ENCODE measurements at places on chromosomes 2 and 18. TPM values are rescaled to one million over a fixed set of nuclear protein-coding genes. Genes with fewer than 3 reads are reported as not detected.

DNA sequence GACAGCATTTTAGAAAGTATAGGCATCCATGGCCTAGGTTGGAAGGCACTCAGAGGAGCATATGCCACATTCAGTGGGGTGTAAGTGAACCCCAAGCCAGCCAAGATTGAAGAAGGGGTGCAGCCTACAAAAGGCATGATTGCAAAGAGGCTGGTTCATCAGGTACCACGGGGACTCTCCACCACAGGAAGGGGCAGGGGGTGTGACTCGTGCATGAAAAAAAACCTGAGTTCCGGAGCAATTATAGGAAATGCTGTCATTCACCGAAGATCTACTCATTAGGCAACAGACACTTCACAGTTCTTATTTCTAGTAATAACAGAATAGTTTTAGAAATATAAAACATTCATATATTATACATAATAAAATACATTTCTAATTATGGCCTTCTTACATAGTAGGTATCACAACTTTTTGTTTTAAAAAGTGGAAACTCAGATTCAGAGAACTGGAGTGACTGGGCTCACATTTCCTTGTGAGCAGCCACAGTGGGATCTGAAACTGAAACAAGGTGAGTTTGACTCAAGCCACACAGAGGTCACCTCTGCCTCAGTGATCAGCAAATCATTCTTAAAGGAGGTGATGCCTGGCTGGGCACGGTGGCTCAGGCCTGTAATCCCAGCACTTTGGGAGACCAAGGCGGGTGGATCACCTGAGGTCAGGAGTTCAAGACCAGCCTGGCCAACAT is 188.4 kb upstream of the GYPC start:
- DNase-seq = no peak

IL1F10 gene
- total RNA-seq = not detected

- DNase-seq = no peak
These were observed 18.7 kb downstream of the DBI start for GRCh38 chr2:119385466-119385865.

DNA sequence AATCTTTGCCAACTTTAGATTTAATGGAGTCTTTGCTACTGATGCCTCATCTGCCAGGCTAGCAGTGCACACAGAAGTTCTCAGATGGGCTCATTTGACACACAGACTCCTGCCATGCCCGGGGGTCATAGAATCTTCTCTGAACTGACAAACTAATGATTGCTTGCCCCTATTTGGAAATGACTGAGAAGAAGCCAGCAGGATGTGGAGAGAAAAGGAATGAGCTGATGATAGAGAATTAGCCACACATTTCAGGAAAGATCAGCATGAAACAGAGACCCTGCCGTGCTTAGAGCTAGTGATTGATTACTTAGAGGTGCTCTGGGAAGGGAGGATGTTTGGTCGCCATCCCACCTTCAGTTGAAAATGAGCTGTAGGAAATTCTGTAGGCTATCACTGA is 178.5 kb downstream of the TPGS2 start:
- no peak for DNase-seq

MBD1 gene
- total RNA-seq = 38.2 TPM

GATA6 gene
- 2.1 TPM for total RNA-seq

EMILIN1 gene
- total RNA-seq = 0.71 TPM

- no peak for DNase-seq
These were observed 18.3 kb downstream of the ARHGEF33 start for GRCh38 chr2:38907743-38908562.

GRCh38 chr2:149415086-149415485 is 84.7 kb downstream of the LYPD6 start:
- DNase-seq = no peak

DNA sequence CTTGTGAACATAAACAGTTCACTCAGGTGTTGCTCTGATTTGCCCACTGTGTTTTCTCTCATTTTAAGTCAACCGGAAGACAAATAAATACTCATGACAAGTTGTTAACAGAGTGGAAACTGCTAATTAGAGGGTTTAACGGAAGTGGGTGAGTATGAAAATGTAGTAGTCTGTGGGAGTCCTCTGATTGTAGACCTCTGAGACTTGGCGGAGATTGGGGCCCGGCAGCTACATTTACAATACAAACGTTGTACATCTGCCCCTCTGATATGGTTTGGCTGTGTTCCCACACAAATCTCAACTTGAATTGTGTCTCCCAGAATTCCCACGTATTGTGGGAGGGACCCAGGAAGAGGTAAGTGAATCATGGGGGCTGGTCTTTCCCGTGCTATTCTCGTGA is 107.3 kb upstream of the FAM98A start:
- DNase-seq = peak; percentile 99

- DNase-seq = no peak
These were observed 19.1 kb upstream of the VIT start for GRCh38 chr2:36677386-36677785.

- DNase-seq = no peak
These were observed 33.6 kb downstream of the MC4R start for GRCh38 chr18:60339018-60339417.

- no peak for DNase-seq
These were observed 545.4 kb downstream of the CCDC85A start for GRCh38 chr2:56729212-56729611.

DNA sequence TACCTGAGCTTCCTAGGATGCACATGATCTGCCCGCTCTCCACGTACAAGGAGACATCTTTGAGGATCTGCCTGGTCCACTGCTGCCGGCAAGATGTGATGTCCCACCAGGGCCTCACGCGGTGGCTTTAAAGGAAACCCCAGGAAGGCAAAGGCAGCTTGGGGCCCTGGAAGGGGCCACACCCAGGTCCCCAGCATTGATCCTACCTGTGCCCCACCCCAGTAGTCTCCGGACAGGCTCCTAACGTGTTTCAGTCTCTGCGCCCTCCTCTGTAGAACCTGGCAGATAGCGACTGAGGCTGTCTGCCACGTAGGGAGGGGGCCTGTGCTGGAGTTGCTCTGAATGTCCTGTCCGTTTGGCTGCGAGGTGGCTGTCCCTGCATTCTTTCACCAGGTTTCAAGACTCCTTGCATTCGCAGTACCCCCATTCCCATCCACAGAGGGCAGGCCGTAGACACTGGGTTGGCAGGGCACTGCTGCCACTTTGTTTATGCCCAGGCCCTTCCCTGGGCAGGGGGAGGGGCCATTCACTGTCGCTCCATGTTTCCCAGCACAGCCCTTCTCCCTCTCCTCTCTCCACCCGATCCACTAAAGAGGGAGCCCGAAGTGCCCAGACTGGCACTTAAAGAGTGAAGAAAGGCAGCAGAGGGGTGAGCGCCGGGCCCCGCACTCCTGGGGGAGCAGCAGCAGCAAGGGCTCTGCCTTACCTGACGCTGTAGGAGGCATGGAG is 644 bp downstream of the ABCG5 start:
- no peak for DNase-seq

DNA sequence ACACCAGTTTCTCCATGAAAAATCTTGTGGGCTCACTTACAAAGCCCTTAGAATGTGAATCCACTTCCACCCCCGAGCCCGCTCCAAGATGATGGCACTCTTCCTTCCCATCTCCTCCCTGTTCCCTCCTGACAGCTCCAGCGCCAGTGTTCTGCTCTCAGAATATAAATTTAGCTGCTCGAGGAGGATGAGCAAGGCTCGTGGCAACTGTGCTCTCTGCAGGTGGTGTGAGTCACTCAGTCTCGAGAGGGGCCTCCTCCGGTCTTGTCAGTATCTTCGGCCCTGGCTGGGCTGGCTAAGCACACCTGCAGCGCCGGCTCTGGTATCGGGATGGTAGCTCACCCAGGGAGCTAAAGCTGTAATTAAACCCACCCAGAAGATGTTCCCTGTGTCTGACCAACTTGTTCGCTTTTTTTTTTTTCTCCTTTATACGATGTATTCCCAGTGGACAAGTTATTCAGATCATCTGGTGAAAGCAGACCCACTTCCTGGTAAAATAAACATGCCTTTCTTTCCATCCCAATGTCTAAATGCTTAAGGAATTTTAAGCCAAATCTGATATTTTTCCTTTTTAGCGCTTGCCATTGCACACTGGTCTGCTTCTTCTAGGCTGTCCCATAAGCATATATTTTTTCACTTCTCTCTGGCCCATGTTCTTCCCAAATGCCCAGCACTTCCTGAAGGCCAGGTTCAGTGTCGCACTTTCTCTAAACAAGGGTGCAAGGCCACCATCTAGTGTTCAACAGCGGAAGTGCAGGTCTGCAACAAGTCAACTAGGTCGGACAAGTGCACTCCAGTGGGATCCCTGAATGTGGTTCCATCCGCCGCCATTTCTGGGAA is 31.4 kb upstream of the YPEL5 start:
- peak; percentile 94 for DNase-seq

MALL gene
- not detected for total RNA-seq

DNA sequence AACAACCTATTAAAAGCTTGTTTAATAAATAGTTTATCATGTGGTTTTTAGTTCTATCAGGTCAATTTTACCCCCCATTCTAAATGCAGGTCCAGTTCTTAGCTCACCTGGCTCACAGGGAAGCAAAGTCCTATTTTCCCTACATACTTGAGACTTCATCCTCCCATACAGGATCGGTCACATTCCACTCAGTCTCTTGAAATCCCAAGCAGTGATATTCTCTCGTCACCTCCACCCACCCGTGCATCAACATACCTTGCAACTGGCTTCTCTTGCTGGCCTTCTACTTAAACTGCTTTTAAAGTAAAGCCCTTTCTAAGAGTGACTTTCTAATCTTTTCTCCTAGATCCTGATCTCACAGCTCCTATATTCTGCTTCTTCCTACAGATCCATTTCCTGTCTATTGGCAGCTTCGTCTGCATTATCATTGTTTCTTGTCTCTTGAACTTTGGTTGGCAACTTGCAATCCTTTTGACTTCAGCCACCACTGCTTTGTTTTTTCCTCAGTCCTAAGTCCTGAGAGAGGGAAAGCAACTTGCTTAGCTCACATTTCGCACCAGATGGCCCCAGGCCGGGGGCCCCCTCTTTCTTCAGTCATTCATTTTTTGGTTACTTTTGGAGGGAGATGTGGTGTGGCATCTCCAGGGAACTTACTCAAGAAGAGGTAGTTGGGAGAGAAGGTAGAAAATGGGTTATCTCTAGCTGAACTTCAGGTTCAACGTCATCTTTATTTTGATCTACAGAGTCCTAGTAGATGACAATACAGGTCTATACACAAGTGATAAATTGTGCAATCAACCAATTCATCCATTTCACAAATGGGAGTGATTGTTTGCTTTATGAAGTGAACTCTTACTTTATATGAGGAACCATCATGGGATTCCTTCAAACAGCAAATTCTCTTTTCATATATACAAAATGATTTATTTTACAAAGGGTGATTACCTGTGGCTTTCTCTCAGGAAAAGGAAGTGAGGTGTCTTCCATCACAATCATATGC is 23.9 kb upstream of the NCOA1 start:
- DNase-seq = peak; percentile 6

EPB41L3 gene
- 107 TPM for total RNA-seq

IL37 gene
- total RNA-seq = not detected

DNA sequence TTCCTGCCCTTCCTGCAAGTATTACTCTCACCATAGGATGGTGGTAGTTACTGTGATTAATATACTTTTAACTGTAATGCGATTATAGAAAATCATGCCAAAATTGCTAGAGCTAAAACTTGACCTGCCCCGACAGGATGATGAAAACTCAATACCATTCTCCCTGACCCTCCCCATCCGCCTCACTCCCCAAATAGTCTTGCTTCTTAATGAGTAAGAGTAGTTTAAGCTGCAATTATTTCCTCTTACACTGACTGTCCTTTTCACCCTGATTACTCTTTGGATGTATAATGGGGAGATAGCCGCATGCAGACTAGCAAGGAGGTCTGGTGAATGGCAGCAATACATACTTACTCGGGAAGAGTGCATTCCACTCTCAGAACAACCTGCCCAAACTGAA is 269.6 kb upstream of the SIX3 start:
- DNase-seq = no peak
